IPS DF 19.7 (cell line): ENCODE measurements at places on chromosomes 5 and 9.
A peak's percentile ranks its signal among the peaks of the same experiment; 100 is the strongest.

DNA sequence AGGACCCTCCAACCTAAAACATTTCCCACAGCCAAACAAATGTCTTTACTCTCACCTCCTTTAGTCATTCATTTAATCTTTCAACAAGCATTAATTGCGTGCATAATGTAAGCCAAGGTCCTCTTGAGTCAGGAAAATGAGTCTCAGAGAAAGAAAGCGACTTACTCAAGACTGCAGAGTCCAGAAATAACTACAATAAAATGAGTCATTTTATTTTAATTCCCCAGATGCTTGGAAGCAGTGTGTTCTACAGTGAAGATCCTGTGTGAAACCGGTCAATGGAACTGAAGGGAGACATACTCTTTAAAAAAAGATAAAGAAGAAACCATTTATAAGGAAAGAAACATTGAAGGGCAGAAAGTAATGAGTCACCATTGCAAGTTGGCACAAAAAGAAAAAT, 513.7 kb downstream of the CDK5RAP2 start:
- no peak for DNase-seq

DNA sequence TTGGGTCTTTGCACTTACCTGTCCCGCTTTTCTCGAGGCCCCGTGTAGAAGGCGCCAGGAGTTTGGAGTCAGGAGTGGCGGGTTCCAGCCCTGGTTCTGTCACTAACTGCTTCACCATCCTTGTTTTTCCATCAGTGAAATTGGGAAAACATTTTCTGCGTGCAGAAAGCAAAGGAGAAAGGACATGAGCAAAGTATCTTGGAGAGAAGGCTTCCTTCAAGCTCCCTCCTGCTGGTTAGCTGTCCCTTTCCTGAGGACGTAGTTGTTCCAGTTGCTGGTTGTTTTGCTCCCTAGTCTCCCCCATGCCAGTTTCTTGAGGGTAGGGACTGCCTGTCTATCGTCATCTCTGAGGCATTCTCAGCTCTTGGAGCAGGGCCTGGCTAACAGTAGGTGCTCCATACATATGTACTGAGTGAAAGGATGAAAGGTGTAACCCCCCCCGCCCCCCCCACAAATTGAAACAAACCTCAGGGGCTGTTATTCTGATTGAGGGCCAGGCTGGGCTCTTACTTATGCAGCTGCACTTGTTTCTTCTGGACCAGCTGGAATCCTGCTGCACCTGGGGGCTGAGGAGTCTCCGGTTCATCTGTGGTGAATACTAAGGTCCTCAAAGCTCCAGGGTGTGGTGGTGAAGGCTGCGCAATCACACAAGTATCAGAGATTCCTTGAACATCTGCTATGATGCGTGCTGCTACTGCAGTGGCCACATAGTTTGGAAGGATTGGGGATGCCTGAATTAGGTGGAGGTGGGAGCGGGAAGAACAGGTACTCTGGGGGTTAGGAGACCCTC, 1.0 kb downstream of the SMIM3 start:
- DNase-seq: no peak

- no peak for DNase-seq
Measured at GRCh38 chr9:98730871-98731270, 22.1 kb upstream of the GABBR2 start.

DNA sequence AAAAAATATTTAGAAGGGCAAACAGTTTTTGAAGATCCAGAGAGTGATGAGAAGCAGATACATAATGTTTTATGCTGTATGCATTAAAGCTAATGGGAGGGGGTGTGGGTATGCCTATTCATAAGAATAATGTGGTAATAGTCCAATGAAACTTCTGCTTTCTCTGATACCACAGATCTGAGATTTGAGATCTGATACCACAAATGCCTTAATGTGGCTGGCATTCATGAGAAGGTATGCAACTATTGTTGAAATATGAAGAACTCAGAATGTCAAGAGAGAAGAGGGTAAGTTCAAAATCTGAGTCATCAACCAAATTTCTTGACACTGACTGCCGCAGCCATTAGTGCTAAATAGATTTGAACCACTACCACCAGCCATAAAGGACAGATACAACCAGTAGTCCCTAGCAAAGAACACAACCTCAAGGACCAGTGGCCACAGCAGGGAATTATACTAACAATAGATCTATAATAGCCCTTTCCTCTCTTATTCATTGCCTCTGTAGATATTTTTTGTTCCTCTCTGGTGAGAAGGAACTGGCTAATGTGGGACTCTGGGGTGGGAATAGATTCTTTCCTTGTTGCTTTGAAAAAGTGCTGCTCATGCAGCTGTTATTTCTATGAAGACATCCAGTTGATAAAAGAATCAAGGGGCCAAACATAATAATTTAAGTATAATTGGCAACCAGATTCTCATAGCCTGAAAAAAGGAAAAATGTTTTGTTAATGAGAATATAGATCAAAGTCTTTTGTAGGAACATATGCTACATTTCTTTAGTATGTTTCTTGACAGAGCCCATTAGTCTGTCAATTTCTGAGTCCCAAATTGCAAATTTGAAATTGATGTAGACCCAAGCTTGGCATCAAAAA, 256.5 kb upstream of the ZNF608 start:
- DNase-seq: peak; percentile 23

- no peak for DNase-seq
Measured at GRCh38 chr5:97888439-97888838, 705.4 kb upstream of the RIOK2 start.

- DNase-seq: no peak
Measured at GRCh38 chr5:32776200-32776599, 65.1 kb downstream of the NPR3 start.

- DNase-seq: no peak
Measured at GRCh38 chr9:96021551-96022444, 146.3 kb downstream of the ERCC6L2 start.

DNA sequence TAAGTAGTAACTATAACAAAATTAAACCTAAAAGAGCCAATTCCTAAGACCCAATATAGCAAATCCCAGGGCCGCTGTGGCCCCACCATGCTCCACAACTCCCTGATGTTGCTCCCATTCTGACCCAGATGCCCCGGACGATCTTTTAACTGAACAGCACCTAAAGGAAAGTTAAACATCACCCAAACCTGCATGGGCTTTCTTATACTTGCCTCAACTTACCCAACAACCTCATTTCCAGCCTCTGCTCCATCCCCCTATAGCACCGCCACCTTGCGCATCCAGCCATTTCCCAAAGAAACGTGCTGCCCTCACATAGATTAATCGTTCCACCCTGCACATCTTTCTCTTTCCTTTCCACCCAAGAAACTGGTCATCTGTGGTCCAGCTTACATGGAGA, 54.6 kb downstream of the ZNF354C start:
- no peak for DNase-seq

- no peak for DNase-seq
Measured at GRCh38 chr5:31711363-31711762, 72.4 kb downstream of the PDZD2 start.

DNA sequence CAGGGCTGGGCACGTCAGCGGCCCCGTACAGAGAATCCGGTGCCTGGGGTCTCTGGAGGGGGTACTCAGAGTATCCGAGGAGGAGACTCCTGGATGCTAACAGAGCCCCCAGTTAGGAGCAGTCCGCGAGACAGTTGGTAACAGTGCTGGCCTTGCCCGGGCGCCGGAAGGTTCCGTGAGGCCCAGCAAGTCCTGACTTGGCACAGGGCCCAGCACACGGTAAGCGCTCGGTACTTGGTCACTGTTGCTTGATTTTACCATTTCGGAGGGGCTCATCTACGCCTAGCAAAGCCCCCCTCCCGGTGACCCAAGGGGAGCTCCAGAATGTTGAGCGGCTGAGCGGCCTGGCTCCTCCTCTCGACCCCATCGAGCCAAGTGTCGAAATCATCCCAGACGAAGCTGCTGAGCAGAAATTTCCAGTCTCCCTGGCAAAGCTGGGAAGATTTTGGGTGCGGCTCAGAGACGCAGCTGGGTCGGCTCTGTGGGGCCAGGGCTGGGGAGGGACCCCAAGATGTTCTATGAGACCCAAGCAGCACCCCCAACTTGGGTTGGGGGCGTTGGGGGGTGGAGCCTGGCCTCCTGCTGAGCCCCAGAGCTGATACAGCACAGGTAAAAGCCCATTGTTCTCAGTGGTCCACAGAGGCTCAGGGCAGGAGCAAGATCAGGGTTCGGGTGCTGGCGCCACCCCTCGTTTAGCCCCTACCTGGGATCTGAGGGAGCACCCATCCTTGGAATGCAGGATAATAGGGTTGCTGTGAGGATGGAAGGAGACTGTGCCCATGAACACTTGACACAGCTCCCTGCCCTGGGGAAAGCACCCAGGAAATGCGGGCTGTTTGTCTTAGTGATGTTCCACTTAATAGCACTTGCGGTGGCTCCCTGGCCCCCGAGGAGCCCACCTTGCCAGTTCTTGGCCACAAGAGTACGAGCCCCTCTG, 137.2 kb downstream of the C9orf50 start:
- no peak for DNase-seq

DNA sequence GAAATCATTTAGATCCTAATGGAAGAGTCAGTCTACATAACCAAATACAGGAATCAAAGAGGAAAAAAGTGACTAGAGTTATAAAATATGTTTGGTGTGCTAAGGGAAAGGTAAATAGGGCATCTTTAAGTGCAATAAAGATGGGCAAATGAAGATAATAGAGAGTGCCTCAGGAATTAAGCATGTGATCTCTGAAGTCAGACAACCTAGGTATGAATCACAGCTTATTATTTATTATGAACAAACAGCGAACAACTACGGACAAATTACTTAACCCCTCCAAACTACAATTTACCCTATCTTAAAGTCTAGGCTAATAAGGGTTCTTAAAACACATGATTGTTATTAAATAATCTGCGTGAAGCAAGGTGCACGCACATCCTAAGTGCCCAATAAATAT, 910.2 kb upstream of the DMAC1 start:
- no peak for DNase-seq

- no peak for DNase-seq
Measured at GRCh38 chr5:100566382-100567141, 31.4 kb downstream of the FAM174A start.

DNA sequence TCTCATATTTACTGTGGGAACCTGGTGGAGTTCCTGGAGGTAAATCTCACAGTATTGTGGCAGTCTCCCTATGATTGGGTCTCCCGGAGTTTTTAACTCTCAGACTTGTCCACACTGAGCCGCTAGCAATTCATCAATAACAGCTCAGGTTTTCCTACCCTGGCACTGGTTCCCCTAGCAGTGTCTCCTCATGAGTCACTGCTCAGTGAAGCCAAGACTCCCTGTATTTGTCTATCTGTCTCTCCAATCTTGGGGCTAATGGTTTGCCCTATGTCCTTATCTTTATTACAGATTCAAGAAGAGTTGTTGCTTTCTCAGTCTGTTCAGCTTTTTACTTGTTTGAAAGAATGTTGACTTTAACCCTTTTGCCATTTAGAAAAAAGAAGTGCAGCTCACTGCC, 176.7 kb upstream of the FGF10 start:
- no peak for DNase-seq

DNA sequence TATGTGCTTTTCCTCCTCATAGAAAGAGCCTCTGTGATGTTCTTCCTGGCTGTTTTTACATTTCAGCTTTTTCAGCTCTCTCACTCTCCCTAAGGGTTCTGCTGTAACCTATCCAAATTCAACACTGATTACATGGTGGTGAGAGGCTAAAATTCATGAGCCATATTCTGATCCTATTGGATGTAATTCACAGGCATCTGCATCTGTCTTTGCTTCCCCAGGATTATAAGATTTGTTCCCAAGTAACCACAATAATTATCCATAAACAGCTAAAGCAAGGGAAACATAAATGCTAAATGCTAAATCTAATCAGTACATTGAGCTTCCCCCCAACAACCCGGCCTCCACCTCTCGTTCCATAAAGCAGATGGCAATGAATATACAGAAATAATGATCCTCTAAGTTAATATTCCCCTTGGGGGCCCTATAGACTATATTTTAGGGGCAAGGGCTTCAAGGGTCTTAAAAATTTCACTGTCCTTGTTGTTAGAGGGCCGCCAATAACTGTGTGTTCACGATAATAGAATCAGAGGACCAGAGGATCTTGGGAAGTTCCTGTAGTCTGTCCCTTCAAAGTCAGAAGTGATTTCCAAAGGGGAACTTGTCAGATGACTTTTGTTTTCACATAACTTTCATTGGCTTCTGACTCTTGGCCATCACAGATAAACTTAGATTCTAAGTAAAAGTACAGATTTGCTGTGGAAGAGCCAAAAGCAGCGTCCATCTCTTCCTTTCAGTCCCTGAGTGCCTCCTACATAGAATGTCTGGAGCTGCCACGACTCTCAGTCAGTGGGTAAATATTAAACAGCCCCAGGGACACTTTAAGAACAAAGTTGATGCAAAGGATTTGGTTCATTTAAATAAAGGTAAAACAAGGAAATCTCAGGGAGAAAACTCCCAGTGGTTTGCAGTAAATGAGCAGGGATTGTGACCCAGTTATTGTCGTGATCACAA, 125.6 kb downstream of the ALDH1A1 start:
- no peak for DNase-seq

DNA sequence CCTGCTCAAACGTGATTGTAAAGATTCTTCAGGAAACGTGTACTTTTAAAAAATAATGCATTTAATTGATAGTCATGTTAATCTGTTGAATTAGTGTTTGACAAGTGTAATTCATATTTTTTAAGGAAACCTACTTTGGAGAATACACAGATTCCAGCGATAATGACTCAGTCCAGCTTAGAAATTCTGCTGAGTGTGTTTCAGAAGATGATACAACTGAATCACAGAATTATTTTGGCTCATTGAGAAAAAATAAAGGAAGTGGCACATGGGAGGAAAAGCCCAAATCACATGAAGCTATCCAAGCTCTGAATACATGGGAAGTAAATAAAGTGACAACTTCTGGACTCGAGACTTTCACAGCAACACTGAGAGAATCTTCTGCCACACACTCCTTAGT, 37.8 kb downstream of the ICE1 start:
- DNase-seq: no peak

DNA sequence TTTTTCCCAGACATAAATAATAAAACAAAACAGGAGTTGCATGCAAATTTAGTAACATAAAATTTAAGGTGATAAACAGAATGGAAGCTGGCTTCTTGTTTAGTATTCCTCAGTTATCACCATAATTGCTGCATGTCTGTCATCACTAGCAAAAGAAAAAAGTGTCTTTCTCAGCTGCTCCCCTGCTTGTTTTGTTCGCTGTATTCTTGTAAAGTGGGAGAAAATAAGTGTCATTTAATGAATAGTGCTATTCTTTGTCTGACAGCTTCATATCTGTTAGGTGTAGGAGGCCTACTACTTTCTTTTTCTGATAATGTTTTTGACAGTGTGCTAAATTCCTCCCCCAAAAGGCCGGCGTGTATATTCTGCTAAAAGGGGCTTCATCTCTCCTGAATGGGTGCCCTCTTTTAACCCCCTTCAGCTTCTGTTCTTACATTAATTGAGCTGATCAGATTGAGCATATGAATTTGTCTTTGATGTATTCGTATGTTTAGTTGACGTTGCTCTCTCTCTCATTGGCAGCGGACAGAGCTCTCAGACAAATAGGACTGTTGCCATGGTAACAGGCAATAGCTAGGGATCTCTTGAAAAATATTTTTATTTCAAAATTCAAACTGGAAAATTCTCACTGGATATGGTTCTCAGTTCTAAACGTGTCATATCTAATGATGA, 303.8 kb downstream of the KIAA0825 start:
- DNase-seq: no peak

GRCh38 chr9:82923092-82923911, 139.6 kb downstream of the RASEF start:
- no peak for DNase-seq

GRCh38 chr9:123421186-123421585, 65.2 kb downstream of the CRB2 start:
- DNase-seq: no peak

GRCh38 chr9:95429096-95429495, 87.7 kb downstream of the PTCH1 start:
- no peak for DNase-seq

GRCh38 chr9:114476891-114477469, 28.3 kb downstream of the WHRN start:
- no peak for DNase-seq

- no peak for DNase-seq
Measured at GRCh38 chr5:96859375-96859774, 16.9 kb upstream of the ERAP2 start.
